ENCODE measurements at places on chromosomes 12 and 14.

- peak; percentile 81 for DNase-seq
These were observed 238.9 kb downstream of the CHST11 start for GRCh38 chr12:104695453-104696148.

DNA sequence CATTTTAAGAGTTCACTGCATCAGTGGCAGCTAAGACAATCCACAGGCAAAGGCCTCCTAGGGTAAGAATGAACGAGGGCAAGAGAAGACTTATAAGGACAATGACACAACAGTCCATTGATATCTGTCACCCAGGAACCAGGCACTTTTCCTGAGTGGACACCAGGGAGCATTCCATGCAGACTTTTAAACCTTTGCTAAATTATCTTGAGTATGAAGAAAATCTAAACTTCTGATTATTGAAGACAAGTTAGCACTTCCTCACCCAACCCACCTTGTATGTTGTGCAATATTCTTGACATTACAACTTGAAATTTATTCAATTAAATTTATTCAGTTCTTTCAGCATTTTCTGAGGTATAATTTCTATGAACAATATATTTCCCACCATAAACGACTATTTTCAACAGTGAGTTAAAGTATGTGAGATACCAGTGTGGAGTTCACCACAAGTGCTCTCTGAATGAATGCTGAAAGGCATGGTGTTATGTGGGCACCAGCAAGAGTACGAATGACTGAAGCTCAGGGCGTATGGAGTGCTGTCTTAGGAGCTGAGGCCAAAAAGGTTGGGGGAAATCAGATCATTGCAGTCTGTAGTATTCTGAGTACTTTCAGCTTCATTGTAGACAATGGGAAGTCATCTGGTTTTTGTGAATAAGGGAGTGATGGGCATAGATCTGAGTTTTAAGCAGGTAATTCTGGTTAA, 124.3 kb upstream of the LMNTD1 start:
- DNase-seq: no peak

GRCh38 chr12:127723251-127723650, 543.7 kb upstream of the TMEM132C start:
- no peak for DNase-seq

- DNase-seq: no peak
These were observed at the start of gene DHH for GRCh38 chr12:49094160-49094974. Gene DHH, minus strand, starts transcription at chr12:49094801. Its CDS starts 289 bp downstream, at chr12:49094512.

DNA sequence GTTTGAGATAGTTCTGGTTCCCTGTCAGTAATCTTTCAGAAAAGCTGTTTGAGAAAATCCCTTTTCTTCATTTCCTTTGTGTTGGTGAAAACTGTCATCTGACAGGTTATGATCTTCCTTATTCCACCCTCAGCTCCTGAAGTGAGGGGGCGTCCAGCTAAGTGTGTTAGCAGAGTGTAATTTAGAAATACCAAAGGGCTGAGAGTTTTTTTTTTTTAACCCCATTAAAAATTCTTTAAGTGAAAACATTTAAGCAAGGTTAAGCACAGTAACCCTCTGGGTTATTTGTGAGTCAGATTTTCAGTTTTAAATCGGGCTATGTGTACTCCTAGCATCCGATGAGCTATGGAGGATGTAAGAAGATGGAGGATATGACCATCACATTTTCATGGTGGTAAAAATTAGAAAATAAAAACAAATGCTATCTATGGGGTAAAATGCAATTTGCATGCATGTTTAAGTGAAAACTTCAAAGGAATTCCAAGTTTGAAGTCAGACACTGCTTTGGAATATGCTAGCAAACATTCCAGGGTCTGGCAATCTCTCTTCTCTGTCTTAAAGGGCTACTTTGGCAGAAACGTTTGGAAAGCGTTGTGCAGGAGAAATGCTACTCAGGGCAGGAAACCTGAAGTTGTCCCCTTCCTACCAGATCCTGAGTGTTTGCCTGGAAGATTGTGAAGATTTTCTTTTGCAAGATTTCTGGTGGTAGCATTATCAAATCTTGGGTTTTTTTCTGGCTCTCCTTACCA, 197.0 kb upstream of the PRICKLE1 start:
- DNase-seq: peak; percentile 35

GRCh38 chr12:52199294-52199919, 7.6 kb upstream of the KRT80 start:
- DNase-seq: no peak

- no peak for DNase-seq
These were observed 36.9 kb upstream of the SINHCAF start for GRCh38 chr12:31362759-31363415.

GRCh38 chr14:95006051-95006450, 151.3 kb downstream of the DICER1 start:
- no peak for DNase-seq

- DNase-seq: no peak
These were observed 17.1 kb downstream of the SLC35F4 start for GRCh38 chr14:57848786-57849185.

DNA sequence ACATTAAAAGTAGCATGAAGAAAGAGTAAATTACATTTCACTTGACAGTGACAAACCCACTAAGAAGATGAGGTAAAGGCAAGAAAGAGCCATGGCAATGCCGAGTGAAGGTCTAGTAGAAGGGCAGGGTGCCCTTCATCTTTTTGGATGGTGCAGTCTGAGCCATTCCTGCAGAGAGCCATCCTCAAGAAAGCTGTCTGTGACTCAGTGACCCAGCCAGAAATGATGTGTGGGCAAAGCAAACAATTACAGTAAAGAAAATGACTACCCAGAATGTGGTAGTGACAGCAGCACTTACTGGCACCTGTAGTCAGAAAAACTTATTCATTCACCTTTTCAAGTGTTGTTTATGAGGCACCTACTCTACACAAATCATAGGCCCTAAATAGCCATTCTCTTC, 281.7 kb downstream of the DUSP6 start:
- no peak for DNase-seq

Data from fibroblast of upper back skin (primary cell).